Brain microvascular endothelial cell (primary cell): ENCODE measurements at places on chromosomes 3 and 15.

DNA sequence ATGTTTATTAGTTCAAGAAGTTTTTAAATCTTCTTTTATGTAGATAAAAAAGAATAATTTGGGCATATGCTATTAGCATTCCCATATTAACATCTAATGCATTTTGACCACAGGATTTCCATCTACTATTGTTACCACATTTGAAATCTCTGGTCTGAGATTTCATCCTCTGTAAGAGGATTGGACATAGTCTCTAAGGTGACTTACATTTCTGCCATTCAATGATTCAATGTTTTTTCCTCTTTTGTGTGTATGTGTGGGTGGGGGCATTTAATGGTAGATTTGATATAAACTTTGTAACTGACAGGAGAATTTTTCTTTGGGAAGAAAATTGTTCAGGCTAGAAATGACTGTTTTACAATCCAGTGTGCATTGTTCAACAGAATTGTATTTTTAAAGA is 307.3 kb upstream of the RBMS3 start:
- DNase-seq: peak; percentile 45

- no peak for DNase-seq
Measured at GRCh38 chr3:118977118-118977517, 57.5 kb downstream of the IGSF11 start.

GRCh38 chr3:36193448-36193847 is 186.9 kb upstream of the STAC start:
- DNase-seq: peak; percentile 45

DNA sequence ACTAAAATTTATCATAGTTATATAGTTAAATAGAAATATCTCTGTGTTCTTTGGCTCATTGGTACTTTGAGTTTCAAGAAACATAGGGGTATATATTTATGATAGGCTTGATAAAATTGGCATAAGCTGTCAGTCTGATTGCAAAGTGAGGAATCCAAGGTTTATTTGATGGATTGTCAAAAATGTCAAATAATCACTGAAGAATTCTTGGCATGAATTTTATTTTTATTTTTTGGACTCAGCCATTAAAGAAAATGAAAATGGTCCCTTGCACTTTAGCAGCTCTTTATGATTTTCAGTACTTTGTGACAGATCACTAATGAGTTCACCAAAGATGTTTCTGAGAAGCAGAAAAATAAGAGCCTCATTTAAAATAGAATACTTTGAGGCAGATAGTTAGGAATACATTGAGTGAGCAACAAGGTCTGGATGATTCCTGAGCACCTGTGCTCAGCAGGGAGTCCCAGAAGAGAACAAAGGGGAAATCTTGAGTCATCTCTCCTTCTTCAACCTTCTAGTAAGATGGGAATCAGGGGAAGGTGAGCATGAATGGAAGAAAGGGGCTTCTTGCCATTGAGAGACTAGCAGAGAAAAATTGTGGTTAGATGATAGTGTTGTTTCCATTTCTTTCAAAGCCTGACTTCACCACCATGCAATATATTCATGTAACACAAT is 85.3 kb upstream of the VEPH1 start:
- no peak for DNase-seq

GRCh38 chr3:87867001-87867400 is 191.8 kb downstream of the CGGBP1 start:
- peak; percentile 25 for DNase-seq

DNA sequence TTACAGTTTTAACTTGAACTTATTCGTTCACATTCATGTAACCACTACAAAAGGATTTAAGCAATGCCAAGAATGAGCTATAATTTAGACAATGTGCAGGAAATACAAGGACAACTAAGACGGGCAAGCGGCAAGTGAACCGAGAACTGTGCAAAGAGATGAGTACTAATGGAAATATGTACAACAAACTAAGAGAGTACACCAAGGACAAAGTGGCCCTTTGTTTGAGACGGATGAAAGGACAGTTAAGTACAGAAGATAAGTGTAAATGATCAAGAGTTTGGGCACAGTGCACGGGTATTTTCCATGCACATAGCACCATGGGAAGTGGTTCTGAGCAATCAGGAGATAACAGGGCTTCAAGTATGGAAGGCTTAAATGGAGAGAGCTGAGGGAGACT is 281.7 kb downstream of the ROBO2 start:
- no peak for DNase-seq

- DNase-seq: no peak
Measured at GRCh38 chr3:157240408-157240807, 80.5 kb upstream of the CCNL1 start.
